Forelimb muscle (tissue), 1 donor: ENCODE measurements at places on chromosomes 1 and 21.

DNA sequence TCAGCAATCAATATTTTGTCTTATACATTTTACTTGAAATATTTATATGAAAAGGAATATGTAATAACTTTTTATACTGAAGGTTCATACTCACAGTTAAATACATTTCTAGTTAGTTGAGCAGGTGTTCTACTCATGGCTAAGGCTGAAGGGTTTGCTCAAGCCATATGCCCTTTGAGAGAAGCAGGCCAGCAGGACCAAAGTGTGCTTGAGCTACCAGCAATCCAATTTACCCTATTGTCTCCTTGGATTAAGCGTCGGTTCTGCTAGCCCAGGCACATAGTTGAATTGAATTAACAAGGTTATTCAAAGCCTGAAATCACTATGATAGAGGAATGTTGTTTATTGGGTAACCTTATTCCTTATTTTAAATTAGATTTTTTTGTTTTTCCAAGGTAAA lies 151.5 kb upstream of the BACE2 start:
- DNase-seq: no peak

DNA sequence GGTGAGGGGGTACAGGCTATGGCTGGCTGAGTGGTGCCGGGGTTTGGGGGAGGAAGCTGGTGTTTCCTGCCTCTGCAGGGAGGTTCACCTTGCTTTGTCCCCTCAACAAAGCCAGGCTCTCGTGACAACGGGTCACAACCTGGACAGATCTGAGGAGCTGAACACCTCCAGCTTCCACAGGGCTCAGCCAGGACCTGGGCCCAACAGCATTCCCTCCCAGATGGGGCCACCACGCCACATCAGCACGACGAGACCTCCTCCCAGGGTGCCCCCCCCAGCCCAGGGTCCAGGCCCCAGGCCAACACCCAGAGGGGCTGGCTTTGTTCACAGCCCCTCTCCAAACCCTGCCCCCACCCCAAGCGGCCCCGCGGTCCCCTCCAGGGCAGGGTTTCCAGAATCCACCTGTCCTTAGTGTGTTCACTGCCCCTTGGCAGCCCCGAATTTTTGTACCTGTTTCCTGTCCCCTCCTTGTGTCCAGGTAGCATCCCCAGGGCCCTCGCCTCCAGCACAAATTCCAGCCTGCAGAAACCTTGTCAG lies 34.7 kb downstream of the UBE2G2 start:
- DNase-seq: no peak

- peak; percentile 74 for DNase-seq
These were observed 136.2 kb downstream of the RHOU start for GRCh38 chr1:228871314-228872061.

GRCh38 chr1:112172294-112172882 lies 182.9 kb upstream of the KCND3 start:
- DNase-seq: peak; percentile 11

DNA sequence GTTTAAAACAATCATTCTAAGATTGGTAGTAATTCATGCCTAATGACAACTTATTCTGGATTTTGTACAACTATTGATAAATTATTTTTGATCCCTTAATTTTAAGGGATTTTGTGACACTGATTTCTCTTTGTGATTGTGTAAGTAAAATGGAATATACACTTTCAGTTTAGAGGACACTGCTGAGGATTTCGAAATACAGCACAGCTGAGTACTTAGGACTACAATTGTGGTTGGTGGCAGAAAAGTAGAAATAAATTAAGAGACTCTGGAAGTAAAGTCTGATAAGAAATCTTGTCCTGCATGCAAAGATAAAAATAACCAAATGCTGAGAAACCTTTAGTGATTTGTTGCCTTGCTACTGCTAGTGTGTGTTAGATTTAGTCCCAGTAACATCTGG lies 40.0 kb downstream of the TYW3 start:
- DNase-seq: no peak

DNA sequence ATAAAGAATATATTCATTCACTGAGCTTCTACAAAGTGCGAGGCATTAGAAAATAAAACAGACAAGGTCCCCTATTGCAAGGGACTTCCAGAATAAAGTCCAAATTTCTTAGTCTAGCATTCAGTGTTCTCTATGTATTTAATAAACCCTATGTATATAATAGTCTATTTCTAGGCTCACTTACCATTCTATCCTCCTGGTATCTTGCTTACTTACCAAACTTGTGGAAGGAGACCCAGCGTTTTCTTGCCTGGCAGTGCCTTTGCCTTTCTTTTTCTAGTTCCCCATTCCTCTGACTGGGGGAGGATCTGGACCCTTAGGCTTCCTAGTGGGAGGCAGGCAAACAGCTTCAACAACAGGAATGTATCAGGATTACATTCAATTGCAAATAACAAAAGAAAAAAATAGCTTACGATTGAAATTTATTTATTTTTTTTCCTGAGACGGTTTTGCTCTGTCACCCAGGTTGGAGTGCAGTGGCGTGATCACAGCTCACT lies 690 bp upstream of the RNF19B start:
- no peak for DNase-seq

- no peak for DNase-seq
These were observed 4.6 kb upstream of the BTG2 start for GRCh38 chr1:203300441-203301330.

DNA sequence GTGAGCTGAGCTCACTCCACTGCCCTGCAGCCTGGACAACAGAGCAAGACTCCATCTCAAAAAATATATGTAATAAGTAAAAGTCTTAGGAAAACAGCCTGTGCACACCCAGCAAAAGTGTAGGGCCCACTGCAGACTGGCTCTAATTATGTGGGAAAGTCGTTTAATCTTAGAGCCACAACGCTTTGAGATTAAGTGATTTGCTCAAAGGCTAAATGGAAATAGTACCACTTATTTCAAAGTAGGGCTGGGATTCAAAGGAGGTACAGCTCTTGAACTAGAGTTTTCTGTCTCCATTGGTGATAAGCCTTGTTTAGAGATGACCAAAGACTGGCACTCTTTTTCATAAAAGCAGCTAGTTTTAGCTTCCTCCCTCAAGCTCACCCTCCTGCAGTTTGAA lies 2.2 kb downstream of the TACSTD2 start:
- DNase-seq: no peak

- DNase-seq: no peak
These were observed 126.0 kb upstream of the NRIP1 start for GRCh38 chr21:15190837-15191236.

DNA sequence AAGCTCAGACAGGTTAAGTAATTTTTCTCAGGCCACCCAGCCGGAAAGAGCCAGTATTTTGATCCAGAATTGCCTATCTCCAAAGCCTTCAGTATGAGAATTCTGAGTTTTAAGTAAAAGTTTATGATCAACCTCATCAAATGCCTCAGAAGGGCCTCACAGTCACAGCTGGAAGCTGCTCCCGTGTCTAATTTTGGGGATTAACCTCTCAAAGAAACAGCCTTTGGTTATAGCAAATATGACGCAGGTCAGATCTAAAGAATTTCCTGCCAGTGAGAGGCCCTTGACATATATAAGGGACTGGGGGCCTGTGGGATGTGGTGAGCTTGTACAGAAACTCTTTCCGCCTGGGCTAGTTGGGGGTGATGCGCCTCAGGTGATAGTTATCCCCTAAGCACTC lies 2.3 kb downstream of the EXTL1 start:
- DNase-seq: no peak

DNA sequence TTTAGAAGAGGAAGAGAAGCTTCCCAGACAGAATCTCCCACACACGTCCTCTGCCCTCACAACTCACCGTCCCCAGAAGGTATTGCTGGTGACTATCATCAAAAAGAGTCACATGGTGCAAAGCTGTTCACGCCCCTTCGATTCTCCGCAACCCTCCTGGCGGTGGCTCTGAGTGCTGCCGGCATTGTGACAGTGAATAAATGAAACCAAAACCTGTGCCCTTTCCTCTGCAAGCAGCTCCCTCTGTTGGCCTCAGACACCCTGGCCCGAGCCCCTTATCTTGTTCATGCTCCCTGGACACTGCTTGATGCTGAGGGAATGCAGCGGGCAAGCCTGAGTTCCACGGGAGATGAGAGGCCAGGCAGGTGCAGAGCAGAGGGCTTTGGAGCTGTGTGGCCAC lies 510.3 kb downstream of the NPHP4 start:
- DNase-seq: no peak

DNA sequence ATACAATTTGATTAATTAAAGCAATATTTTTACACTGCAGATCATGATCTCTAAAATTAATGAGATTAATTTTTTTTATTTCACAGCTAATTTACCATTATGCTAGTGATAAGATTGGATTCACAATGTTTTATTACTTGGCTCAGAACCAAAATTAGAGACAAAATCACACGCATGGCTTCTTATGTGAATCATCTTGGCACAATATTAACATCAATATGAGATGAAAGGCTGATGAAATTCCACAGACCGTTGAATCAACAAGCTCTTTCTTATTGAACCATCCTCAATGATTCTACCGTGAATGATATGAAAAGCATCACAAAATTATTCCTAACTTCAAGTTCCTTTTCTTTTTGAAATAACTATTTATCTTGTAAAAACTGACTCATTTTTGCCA lies 544.9 kb downstream of the KCNT2 start:
- DNase-seq: no peak

DNA sequence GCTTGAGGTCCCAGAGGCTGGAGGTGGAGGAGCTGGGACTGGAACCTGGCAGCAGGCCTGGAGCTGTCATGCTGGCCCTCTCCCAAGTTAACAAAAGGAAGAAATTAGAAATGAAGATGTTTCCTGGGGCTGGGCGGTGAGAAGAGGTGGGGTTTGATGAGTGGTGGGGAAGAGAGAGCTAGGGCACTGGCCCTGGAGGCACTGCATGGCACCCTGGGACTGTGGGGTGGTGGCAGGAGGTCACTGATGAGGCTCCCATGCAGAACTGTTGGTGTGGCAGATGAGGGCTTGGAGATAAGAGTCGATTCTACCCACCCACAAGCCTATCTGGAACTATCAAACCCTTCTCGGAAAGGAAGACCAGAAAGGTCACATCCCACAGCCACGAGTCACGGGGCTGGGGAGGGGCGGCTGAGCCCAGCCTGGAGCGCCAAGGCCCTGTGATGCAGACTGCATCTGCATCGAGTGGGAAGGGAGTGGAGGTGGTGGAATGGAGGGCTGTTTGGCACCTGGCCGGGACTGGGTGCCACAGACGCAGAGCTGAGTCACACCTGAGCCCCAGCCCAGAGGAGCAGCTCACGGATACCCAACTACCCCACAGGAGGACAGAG lies 29.4 kb downstream of the MRPL37 start:
- DNase-seq: no peak

- no peak for DNase-seq
These were observed 165.1 kb downstream of the TGFB2 start for GRCh38 chr1:218510153-218510772.

DNA sequence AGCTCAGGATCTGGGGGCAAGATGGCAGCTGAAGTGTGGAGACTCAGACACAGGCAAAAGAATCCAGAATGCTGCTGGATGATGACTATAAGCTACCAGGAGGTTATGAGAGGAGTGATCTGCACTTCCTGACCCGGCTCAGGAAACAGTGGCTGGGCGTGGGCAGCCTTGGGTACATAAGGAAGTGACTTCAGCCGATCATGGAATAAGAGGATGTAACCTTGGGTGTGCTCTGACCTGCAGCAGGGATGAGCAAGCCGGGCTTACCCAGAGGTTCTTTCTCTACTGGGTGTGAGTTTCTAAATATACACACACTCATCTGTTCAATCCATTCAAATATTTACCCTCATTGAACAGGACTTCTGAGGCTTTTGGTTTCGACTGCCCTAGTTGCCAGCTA lies 62.7 kb downstream of the CD34 start:
- no peak for DNase-seq

DNA sequence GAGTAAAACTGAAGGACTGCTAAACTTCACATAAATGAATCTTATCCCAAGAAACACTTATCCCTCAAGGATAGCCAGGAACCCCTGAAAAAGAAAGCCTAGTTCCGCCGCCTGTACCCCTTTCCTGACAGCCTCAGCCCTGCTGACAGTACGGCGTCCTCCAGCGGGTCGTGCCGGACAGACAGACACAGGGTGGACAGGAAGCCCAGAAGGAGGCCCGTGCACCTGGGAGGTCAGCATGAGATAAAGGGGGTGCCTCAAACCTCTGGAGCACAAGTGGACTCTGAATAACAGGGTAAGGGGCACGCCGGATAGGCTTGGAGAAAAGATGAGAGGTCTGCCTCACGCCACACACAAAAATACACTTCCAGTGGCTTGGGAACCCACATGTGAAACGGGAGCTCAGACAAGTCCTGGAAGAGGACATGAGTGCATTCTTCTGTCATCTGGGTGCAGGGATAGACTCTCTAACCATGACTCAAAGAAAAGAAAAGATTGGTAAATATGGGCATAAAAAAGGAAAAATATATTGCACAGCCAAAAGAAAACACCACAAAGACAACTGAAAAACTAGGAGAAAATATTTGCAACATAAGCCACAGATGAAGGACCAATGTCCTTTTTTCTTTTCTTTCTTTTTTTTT lies 17.3 kb upstream of the ADARB1 start:
- no peak for DNase-seq

DNA sequence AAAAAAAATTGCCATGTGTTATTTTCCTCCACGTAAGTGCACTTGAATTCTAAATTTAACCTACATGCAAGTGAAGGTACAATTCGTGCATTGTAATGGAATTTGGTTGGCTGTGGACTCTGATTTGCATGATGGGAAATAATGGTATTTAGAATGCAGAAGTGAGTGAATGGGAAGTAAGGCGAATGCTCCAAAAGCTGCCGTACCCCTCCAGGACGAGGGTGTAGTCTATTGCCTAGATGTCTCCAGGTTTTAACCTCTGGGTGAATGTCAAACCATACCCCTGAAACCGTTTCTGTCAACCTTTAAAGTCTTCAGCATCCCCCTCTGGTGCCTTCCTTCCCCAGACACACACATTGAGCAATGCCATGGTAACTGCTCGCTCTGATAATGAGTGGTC lies 44.5 kb downstream of the KIAA0040 start:
- DNase-seq: no peak
